ENCODE measurements at places on chromosomes 13 and 19.

- DNase-seq = no peak
These were observed 628 bp upstream of the ZNF813 start for GRCh38 chr19:53466726-53467484.

- no peak for DNase-seq
These were observed 61.8 kb upstream of the KCTD15 start for GRCh38 chr19:33734913-33735312.

GRCh38 chr13:52599037-52599847 is 43.0 kb upstream of the HNRNPA1L2 start:
- peak; percentile 69 for DNase-seq

GRCh38 chr19:30079200-30079599 is 137.2 kb downstream of the URI1 start:
- DNase-seq = no peak

GRCh38 chr19:54312436-54313377 is at the start of gene LILRA5:
LILRA5 (minus strand) TSS chr19:54313166; CDS start chr19:54313019, 147 bp downstream.
- DNase-seq = no peak

DNA sequence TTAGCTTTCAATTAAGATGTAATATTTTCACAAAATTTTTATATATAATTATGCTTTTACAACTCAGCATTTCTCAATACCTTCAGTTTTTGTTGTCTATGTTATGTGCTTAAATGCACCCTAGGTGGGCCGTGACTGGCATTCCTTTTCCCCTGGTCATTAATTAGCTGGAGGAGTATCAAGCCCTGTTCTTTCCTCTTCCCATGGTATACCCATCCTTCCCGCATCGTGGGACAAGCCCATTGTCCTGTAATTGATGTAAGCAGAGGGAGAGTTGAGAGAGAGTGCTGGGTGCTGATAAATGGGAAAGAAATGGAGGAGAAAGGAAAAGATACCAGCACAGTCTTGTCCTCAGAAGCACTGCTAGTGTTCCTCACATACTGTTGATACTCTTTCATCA is 591.7 kb downstream of the GPC6 start:
- DNase-seq = no peak

- no peak for DNase-seq
These were observed 209.3 kb downstream of the LACC1 start for GRCh38 chr13:44088991-44089413.

DNA sequence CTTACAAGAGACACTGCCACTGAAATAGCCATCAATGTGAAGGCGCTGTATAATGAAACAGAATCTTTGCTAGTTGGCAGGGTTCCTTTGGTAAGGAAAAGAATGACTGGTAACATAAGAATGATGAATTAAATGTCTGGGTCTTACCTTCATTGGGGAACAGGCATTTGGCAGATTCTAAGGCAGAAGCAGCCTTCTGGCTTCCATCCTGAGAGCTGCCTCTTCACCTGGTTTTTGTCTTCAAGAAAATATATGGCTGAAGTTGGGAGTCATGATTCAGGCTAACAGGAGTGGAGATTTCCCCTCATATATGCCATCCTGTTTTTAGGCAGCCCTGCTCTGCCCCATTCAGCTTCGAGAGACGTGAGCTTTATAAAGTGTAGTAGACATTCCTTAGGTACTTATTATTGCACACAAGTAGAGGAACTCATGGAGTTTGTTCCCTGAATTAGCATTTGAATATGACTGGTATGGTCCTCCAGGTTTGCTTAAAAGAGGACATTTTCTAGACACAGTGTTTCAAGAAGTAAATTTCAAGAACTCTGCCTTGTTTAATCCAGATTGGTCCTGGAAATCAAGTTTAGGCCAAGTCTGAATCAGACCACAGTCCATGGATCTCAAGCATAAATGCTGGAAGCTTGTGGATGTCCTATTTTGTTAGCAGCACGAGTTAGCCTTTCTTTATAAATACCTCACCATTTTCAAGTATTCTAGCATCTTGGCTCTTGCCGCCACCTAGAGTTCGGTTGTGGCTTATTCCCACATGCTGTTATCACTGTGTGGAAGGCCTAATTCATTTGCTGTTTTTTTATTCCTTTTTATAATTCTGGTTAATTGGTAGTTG is 56.2 kb upstream of the AKAP11 start:
- peak; percentile 39 for DNase-seq

DNA sequence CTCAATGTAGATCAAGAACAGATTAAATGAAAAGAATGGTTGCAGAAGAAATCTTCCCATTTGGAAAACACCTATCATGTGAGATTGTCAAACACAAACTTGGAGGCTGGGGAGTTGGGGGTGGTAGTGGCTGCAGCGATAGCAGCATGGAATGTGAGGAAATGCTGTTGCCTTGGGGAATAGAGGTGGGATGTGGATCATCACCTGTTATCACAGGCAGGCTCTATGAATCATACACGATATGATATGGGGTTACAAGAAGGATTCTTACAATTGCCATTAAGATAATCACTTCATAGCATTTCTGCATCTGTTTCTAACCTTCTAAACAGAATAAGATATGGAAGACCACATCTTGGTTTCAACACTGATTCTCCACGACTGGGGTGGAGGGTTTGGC is 88.7 kb downstream of the RNASEH2B start:
- DNase-seq = no peak

DNA sequence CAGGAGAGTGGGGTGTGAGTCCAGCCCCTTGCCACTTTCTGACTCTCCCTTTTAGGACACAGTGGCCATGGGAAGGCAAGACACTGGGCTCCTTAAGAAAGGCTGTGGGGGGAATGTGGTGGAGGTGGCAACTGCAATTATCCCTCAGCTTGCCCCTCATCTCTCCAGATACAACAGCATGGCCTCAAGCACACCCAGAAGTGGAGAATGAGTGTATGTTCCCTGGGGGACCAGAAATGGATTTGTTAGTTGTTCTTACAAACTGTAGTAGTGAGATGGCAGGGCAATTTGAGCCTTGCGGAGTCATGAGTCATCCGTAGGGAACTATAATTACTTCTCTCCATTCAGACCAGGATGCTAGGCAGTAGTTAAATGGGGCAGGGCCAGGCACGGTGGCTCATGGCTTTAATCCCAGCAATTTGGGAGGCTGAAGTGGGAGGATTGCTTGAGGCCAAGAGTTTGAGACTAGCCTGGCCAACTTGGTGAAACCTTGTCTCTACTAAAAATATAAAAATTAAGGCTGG is 25.6 kb upstream of the CXCL17 start:
- peak; percentile 74 for DNase-seq

DNA sequence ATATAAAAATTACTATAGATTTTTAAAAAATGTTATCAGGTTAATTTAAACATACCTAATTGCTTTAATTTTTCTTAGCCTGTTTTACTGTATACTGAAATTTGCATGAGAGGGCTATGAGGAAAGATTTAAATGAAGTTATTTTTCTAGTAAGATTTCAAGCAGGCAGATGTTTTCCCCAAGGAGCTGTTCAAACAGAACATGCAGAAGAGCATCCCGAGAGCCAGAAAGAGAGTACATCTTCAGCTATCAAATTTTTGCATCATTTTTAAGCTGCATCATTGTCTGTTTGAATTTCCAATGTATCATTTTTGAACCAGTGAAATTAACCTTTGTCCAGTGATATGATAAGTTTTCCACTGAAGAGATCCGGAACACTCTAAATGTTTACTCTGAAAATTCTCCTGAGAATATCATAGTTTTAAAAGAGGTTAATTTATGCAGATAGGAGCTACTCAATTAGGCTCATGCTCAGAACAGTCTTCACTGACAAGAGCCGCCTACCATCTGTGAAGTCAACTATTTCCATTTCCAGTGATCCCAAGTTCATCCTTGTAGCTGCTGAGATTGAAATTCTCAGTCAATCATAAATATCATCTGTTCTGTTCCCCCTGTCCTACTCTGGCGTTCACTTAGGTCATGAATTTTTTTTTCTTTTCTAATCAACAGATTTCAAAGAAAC is 467.7 kb upstream of the NBEA start:
- DNase-seq = no peak

GRCh38 chr19:5915782-5916165 is 1.7 kb downstream of the CAPS start:
- no peak for DNase-seq

- DNase-seq = no peak
These were observed 5.3 kb downstream of the FAM216B start for GRCh38 chr13:42786715-42787114.

DNA sequence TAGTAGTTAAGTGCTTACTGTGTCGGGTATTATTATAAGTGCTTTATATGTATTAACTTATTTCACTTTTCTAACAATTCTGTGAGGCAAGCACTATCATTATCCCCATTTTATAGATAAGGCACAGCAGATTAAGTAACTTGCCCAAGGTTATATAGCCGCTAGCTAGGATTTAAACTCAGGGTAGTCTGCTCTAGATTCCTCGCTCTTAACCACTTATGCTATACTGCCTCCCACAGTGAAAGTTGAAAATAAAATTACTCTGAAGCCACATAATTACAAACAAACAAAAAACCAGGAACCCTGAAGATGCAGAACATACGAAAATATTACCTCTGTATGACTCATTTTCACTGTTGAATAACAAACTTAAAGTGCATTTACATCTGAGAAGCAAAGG is 3.9 kb downstream of the TEX30 start:
- DNase-seq = no peak

DNA sequence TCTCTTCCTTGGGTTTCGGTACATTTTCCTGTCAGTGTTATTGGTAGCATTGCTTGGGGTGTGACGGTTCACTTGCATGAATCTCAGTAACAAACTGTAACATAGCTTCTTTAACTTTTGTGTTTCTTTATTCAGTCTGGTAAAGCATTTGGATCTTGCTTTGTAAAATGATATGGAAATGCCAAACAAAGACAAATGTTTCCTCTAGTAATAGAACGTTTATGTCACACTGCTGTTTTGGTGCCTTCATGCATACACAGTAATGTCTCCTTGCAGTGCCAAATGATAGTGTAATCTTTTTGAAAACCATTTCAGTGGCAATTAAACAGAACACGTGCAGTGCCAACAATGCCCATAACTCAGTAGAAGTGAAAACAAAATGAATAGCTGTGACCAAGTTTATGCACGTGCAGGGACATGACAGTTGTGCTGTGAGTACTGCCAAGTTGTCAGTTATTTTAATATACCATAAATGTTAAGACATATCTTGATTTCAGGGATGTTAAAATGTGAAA is 110.8 kb downstream of the RXFP2 start:
- no peak for DNase-seq
